ENCODE measurements at places on chromosomes 16 and 17. TPM values are rescaled to one million over a fixed set of nuclear protein-coding genes. Genes with fewer than 3 reads are reported as not detected.

GRCh38 chr16:57734308-57734924, 1.2 kb upstream of the KATNB1 start:
- no peak for DNase-seq

GRCh38 chr17:76889323-76889722, 21.1 kb downstream of the MGAT5B start:
- DNase-seq, result no peak

DNA sequence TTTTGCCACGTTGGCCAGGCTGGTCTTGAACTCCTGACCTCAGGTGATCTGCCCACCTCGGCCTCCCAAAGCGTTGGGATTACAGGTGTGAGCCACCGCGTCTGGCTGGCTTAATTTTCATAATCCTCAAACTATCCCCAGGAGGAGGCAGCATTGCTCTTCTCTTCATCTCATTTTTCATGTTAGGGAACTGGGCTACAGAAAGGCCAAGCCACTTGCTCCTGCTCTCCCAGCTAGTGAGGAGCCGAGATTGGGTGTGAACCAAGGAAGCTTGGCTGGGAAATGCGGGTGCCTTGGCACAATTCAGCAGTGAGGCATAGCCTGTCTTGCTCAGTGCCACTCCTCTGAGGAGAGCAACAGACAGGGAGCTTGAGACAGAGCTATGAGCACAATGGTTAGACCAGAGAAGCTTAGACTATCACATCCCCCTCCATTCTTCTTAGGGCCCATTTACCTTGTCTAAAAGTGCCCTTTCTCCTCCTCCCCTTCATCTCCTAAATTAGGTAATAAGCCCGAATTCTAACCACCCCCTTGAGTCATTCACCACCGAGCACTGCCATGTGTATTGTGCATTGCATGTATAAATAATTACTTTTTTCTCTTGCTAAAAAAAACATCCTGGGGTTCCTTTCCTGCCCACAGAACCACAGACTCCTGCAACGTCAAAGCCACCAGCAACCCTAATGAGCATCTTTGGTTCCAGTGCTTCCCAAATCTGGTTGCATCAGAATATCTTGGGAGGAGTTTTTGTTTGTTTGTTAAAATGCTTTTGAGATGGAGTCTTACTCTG, 20.0 kb upstream of the KIF19 start:
- no peak for DNase-seq

GRCh38 chr17:62780951-62781350, 27.2 kb downstream of the MARCHF10 start:
- no peak for DNase-seq

GRCh38 chr16:48426244-48427141, 41.3 kb upstream of the SIAH1 start:
- DNase-seq, result no peak

- DNase-seq, result no peak
Measured at GRCh38 chr17:48605409-48605919, 678 bp upstream of the HOXB6 start.

DNA sequence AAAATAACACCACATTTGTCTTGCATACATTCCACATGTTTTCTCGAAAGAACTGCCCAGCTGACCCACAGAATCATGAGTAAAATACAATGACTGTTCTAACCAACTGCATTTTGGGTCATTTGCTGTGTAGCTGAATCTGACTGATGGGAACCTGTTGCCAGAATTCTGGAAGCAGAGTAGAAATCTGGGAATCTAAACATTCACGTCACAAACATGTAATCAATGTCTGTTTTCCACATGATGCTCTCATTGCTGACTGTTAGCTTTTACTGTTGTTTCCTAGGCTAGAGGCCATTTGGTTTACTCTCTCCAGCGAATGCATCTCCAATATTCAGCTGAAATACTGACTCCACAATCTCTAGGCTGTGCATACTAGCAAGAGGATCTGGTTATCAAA, 710.1 kb downstream of the KCNJ2 start:
- no peak for DNase-seq

- no peak for DNase-seq
Measured at GRCh38 chr16:87390641-87391323, 1.4 kb upstream of the MAP1LC3B start.

GRCh38 chr16:8819411-8820034, 21.9 kb downstream of the PMM2 start:
- no peak for DNase-seq

- DNase-seq, result no peak
Measured at GRCh38 chr16:17227278-17227677, 243.5 kb downstream of the XYLT1 start.

Gene GH1
- not detected for total RNA-seq

Gene CMTM2
- total RNA-seq, result 0.62 TPM

Gene CD7
- total RNA-seq, result 1.8 TPM

Gene LRRC3C
- total RNA-seq, result not detected

Gene MT1A
- 104 TPM for total RNA-seq
